ENCODE measurements at places on chromosomes 3 and 15. TPM values are rescaled to one million over a fixed set of nuclear protein-coding genes. Genes with fewer than 3 reads are reported as not detected.

- DNase-seq, result no peak
Measured at GRCh38 chr3:193489949-193490348, 64.7 kb downstream of the ATP13A4 start.

GRCh38 chr15:23761386-23761785 lies 74.3 kb upstream of the NDN start:
- no peak for DNase-seq

The RLBP1 gene
- total RNA-seq, result not detected

GRCh38 chr3:142088522-142088921 lies 60.8 kb downstream of the TFDP2 start:
- no peak for DNase-seq

The ISLR gene
- total RNA-seq, result not detected

DNA sequence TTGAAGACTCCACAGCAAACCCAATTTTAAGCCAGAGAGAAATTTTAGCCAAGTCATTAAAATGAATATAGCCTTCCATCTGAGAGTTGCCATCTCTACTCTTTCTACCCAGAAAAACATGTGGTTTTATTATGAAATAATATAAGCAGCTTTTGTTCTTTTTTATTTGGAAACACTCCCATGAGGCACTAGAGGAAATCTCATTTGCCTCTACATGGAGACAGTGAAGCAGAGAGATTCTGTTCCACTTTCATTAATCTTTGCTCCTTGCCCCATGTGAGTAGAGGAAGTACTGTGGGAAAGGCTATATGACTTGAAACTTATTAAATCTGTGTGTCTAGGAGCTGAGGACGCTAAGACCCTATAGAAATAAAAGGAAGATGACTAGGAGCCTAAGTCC lies 111.1 kb downstream of the P3H2 start:
- DNase-seq, result no peak
